Stimulated activated CD8-positive, alpha-beta memory T cell treated with anti-CD3 and anti-CD28 coated beads, Interleukin-7, amount 100 ng/mL, for 24 hours (primary cell): ENCODE measurements at places on chromosomes 6 and 20.

DNA sequence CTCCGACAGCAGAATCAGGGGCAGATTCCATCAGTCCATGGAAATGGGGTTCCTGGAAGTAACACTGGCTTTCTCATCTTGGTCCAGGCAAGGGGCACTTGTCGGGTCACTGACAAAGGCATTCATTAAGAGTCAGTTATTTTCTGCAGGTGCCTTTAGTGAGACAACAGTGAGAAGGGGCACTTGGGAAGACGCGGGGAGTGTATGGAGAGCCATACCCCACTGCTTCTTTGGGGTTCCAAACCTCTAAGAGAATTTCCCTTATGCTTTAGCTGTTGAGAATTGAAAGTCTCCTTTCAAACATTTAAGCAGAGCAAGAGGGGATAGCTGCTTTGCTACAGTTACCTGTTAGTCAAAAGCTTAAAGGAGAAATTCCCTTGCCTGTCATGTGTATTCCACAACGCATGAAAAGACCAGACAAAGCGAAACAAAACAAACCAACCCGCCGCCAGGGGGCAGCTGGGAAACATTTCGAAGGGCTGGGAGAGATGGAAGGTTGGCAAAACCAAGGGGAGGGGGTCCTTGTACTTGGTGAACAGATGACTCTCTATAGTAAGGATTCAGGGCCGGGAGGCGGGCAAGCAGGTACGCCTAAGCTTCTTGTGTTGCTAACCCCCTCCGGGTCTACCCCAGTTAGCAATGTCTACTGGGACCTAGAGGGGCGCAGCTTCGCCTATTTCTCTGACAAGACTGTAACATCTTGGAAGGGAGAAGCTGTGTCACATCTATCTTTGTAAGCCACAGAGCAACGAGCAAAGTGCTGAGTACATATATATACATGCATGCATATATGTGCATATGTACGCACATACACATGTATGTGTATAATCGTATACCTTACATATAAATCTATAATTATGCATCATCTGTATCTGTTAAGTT lies 474.9 kb upstream of the AGPAT4 start:
- no peak for DNase-seq

GRCh38 chr6:63347599-63347998 lies 27.8 kb upstream of the LGSN start:
- DNase-seq: no peak

GRCh38 chr6:36517408-36517807 lies 29.9 kb downstream of the STK38 start:
- no peak for DNase-seq

DNA sequence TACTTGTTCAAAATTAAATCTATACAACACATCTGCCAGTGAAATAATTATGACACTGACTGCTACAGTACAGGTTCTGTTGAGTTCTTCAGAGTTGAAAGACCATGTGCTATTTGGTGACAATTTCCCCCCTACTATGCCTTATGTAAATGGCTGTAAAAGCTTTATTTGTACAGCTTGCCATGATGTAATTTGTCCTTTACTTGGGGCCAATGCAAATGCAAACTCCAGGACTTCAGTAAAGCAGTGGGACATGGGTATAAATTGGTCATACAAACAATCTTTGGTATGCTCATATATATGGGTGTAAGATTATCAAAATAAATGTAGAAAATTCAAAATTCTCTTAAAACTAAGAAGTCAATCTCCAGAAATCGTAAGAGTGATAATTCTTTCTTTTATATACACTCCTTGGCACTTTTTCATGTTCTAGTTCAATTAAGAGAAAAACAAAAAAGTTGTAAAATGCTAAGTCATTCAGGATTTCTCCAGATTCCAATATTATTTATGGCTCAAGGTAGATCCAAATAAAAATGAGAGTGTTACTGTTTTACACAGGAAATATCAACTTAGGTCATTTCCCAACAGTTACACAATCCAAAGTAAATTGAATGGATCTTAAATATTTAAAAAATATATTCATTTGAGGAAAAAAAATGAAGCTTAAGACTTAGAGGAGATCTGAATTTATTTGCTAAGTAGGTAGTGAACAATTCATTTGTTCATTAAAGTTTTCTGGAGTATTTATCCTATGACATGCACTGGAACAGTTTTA lies 1310.5 kb upstream of the CITED2 start:
- no peak for DNase-seq

GRCh38 chr6:138465007-138465645 lies 34.2 kb downstream of the NHSL1 start:
- no peak for DNase-seq

- no peak for DNase-seq
These were observed 916 bp downstream of the SOX18 start for GRCh38 chr20:64048402-64049044.

DNA sequence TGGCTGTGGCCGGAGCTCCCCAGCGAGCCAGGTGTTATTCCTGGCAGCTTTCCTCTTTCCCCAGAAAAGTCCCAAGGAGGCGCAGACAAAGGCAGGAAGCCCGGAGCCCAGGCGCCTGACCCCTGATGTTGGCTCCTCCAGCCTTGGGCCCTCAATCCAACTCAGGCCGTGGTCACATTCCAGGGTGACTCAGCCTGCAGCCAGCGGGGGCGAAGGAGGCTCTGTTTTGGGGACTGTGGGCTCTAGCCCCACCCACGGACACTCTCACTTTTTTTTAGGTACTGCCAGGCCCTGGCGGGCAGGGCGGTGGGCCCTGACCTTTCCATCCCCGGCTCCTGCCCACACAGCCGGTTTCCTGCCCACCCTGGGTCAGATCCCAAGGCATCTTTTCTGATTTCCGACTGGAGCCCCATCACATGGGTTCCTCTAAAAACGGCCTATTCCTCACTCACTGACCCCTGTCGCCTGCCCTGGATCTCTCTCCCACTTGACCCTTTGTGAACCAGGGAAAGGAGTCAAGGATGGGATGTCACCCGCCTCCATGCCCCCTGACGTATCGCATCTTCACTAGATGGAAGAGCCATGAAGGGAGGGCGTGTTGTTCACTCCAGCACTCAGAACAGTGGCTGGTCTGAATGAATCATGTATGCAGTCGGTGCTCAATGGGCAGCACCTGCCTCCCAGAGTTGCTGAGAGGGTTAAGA lies 5.5 kb downstream of the PTGIS start:
- DNase-seq: no peak

GRCh38 chr20:63652192-63652980 lies 838 bp downstream of the STMN3 start:
- no peak for DNase-seq

DNA sequence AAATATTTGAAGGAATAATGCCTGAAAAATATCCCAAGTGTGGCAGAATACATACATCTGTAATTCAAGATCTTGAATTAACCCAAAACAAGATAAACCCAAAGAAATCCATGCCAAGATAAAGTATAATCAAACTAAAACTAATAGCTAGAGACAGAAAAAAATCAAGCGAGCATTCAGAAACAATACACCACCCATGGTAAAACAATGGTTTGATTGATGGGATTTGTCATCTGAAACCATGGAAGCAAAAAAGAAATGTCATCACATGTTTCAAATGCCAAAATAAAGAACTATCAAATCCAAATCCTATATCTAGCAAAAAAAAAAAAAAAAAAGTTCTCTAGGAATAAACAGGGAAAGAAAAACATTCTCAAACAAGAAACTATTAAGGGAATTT lies 5.1 kb upstream of the DEFB127 start:
- DNase-seq: no peak

GRCh38 chr6:150967381-150967780 lies 101.9 kb downstream of the MTHFD1L start:
- DNase-seq: no peak

GRCh38 chr20:47280228-47280627 lies 76.3 kb downstream of the ZMYND8 start:
- no peak for DNase-seq

DNA sequence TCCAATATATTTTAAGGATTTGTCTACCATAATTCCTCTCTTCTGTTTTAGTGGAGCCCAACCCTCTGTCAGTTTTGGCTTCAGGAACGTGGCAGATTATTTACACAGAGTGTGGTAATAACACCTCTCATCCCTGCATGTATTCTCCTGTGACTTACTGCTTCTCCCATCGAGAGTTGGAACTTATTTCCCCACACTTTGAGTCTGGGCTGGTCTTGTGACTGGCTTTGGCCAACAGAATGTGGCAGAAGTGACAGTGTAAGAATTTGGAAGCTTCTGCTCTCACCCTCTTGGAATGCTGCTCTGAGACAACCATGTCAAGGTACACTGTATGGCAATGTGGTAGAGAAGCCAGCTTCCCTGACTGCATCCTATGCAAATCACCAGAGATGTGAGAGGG lies 407.7 kb downstream of the EPM2A start:
- DNase-seq: no peak

DNA sequence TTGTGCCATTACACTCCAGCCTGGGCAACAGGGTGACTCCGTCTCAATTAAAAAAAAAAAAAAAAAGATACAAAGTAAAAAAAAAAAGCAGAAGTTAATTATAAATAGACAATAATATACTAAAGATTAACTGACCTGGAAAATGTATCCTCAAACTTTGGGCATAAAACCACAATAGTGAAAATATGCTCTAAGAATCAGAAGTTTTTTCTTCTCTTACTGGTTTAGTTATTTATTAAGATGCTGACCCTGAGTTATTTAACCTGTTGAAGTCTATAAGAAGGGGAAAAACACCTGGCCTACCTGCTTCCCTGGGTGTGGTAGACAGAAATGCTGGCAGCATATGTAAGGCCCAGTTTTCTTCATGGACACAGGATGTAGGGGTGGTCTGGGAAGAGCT lies 133.7 kb upstream of the MLIP start:
- DNase-seq: no peak

- no peak for DNase-seq
These were observed 4.8 kb downstream of the EDN1 start for GRCh38 chr6:12294851-12295536.

DNA sequence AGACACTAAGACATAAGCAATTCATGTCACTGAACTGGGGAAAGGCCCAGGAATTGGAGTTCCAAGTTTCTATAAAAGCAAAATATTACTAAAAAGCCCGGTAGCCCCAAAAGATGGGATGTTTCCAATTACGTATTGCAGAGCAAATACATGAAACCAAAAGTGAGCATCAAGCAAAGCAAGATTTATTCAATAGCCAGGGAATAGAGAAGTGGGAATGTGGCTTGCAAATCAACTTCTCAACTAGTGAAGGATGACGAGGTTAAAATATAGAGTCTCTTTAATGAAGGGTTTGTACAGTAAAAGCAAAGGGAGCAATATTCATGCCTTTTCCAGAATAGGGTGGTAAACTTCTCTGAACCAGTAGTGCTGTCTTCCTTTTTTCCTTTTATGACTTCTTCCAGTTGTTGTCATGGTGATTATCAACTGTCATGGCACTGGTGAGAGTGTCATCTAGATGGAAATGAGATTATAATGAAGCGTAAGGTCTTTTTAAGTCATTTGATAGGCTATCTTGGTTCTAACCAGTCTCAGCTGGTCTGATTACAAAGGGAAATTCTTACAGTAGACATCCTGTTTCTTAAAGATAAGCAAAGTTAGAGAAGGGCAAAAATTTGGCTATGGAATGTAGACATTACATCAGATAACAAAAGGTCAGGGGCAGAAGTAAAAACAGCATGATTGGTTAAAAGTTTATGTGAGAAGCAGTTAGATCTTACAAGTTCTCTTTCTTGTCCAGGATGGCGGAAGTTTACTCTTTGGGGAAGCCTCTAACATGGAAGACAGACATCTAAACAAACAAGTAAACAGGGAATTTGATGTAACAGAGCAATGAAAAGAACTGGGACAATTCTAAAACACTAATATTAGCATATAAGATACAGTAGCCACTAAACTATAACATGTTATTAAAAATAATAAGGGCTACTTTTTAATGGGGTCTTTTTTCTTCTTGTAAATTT lies 96.9 kb downstream of the TBX18 start:
- DNase-seq: no peak

DNA sequence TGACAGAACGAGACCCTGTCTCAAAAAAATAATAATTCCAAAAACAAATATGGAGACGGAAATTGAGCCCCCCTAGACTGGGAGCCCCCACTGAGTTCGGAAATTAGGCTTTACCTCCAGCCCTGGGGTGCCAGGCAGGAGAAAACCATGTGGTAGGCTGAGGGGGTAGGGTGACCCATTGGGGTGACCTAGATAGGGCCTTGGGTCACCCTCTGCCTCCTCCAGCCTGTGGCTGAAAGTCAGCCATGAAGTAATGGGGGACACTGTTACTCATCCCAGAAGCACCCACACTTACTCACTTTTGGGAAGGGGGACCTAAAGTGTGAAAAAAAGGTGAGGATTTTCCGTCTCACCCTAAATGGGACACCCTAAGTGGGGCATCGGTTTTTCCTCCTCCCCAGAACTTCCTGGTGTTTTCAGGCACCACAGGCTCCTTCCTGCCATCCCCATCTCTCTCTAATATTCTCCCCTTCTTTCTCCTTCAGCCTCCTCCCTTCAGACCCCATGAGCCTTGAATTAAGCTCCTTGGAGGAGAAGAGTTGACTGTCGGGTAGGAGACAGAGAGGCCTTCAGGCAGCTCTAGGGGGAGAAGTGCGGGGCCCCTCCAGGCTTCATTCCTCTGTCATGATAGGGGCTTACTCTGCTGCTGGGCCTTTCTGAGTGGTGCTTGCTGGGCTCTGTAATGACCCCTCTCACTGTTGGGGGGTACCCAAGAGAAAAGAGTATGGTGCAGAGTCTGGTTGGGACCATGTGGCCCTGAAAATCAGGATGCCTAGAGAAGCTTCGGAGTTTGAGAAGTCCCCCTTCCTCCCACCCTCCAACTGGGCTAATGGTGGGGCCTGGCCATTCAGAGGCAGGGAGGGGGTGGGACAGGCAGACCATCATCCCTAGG lies 2.4 kb downstream of the LTB start:
- no peak for DNase-seq

DNA sequence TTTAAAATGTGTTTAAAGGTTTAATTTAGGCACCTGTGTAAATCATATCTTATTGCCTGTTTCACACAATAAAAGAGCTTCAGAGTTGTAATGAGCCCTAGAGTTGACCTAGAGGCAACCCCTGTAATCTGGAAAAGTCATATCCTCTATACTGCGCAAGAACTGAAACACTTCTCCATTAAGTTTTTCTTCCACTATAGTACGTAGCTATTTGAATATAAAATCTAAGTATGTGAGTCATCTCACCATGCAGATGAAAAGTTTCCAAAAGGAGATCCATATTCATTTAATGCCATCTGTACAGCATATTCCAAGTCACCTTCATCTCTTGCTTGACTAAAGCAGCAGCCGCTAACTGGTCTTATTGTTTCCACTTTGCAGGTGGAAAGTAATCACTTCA lies 26.0 kb upstream of the TAAR1 start:
- no peak for DNase-seq

GRCh38 chr6:37693079-37693478 lies 4.6 kb downstream of the MDGA1 start:
- DNase-seq: no peak

DNA sequence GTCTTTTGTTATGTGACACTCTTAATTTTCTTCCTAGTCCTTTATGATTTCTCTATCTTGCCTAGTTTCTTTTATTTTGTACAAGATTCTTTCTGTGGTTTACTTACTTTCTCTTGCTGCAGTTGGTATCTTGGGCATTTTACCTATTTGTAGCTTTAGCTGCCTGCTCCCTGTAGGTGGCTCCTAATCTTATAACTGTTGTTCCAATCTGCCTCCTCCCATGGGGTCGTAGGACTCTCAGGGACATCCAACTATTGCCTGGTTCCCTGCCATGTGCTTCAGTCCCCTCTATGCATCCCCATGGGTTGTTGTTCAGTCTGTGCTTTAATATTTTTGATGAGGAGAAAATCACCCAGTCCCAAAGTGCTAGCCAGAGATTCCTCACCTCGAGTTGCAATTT lies 31.4 kb downstream of the RIN2 start:
- DNase-seq: no peak

GRCh38 chr6:75643173-75643572 lies 41.5 kb downstream of the SENP6 start:
- no peak for DNase-seq
